ENCODE measurements at places on chromosomes 4 and X. TPM values are rescaled to one million over a fixed set of nuclear protein-coding genes. Genes with fewer than 3 reads are reported as not detected.

ZAR1 gene
- total RNA-seq: not detected

HSPA4L gene
- total RNA-seq: 3.8 TPM

HDX gene
- 1.9 TPM for total RNA-seq

XIAP gene
- 39.1 TPM for total RNA-seq

TRPC3 gene
- 2.5 TPM for total RNA-seq

TMEM128 gene
- total RNA-seq: 19.9 TPM

RASL11B gene
- 1.6 TPM for total RNA-seq

MAGEA10 gene
- total RNA-seq: not detected

GAGE2A gene
- total RNA-seq: not detected

- no peak overlapping the region for H3K27ac ChIP-seq
- peaks cover 4% of the 10 kb centered on the region for H3K27me3 ChIP-seq
- H3K4me1 ChIP-seq: peaks cover 10% of the 10 kb centered on the region
- no peak overlapping the region for H3K4me3 ChIP-seq
- DNase-seq: no peak
Observed at GRCh38 chrX:107700790-107701189, 72.5 kb downstream of the PRPS1 start.

DNA sequence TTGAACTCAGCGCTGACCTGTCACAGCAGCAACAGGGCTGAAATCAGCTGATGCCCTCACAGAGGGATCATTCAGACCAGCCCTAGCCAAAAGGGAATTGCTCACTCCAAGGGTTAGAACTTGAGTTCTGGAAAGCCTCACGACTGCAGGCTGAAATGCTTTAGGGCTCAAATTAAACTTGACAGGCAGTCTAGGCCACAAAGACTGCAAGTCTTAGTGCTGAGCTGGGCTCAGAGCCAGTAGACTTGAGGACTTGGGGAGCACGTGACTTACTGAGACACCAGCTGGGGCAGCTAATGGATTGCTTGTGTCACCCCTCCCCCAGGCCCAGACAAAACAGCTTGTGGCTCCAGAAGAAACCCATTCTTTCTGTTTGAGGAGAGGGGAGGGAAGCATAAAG is 119.0 kb upstream of the SLC6A14 start:
- no peak overlapping the region for H3K4me3 ChIP-seq
- no peak overlapping the region for H3K27ac ChIP-seq
- DNase-seq: no peak
- H3K27me3 ChIP-seq: no peaks in the 10 kb centered on the region
- H3K4me1 ChIP-seq: no peaks in the 10 kb centered on the region
- H3K36me3 ChIP-seq: no peaks in the 10 kb centered on the region

GRCh38 chr4:122099896-122100295 is 52.2 kb upstream of the BLTP1 start:
- no peak overlapping the region for H3K27ac ChIP-seq
- no peaks in the 10 kb centered on the region for H3K36me3 ChIP-seq
- no peak for DNase-seq
- H3K4me1 ChIP-seq: no peaks in the 10 kb centered on the region

- H3K27me3 ChIP-seq: no peaks in the 10 kb centered on the region
- no peak overlapping the region for H3K27ac ChIP-seq
- H3K36me3 ChIP-seq: no peaks in the 10 kb centered on the region
- no peak for DNase-seq
- no peaks in the 10 kb centered on the region for H3K4me1 ChIP-seq
Observed at GRCh38 chr4:97139791-97140190, 1003.5 kb downstream of the STPG2 start.

- peak overlapping the region; percentile 59 for H3K4me3 ChIP-seq
- peak overlapping the region; percentile 78 for H3K27ac ChIP-seq
- H3K27me3 ChIP-seq: no peaks in the 10 kb centered on the region
Observed at GRCh38 chrX:65679071-65679540, 11.7 kb downstream of the MSN start.

GRCh38 chr4:43782391-43782790 is 666.2 kb downstream of the KCTD8 start:
- no peak overlapping the region for H3K27ac ChIP-seq
- H3K36me3 ChIP-seq: no peaks in the 10 kb centered on the region
- H3K27me3 ChIP-seq: no peaks in the 10 kb centered on the region
- H3K4me3 ChIP-seq: no peak overlapping the region
- H3K4me1 ChIP-seq: no peaks in the 10 kb centered on the region

DNA sequence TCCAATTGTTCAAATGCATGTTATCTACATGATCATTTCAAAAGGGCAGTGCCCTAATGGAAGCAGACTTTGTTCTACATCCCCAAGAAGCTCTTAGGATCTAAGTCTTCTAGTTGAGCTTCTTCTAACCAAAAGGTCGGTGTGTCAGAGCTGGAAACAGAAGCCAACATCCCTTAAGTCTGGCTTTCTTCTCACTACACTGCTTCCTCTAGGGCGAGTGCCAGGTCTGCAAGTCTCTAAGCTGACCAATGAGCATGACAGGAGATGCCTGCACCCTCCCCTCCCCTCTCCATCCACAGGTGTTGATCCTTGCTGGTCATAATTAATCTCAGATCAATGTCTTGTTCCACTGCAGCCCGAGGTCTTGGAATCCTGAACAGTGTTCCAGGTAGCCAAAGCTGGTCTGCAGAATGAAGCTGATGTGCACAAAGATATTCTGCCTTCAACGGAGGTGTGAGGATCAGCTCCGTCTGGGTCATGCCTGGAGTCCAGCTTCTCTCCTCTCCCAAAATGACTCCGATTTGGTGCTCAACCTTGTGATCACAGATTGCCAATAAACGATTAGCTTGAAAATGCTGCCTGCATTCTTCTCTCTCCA is 44.1 kb downstream of the WDR1 start:
- no peak overlapping the region for H3K4me3 ChIP-seq
- H3K36me3 ChIP-seq: peaks cover 67% of the 10 kb centered on the region
- H3K27ac ChIP-seq: peak overlapping the region; percentile 31
- H3K27me3 ChIP-seq: no peaks in the 10 kb centered on the region
- no peak for DNase-seq

DNA sequence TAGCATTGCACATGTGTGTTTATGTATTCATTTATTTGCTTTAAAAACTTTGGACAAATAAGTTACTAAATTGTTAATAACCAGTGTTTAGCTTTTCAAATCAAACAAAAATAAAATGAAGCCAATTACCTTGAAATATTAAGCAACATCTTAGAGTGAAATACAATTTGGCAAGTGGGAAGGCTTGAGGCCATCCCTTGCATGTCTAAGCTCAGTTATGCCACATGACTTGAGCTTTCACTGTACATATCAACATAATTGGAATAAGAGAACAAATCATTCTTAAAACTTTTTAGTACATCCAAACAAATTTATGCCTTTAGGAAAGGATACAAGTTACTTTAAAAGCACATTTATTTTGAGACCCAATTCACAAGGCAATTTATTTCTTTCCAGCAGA is 640.6 kb downstream of the SPRY1 start:
- no peak overlapping the region for H3K27ac ChIP-seq
- H3K27me3 ChIP-seq: no peaks in the 10 kb centered on the region
- H3K4me3 ChIP-seq: no peak overlapping the region

DNA sequence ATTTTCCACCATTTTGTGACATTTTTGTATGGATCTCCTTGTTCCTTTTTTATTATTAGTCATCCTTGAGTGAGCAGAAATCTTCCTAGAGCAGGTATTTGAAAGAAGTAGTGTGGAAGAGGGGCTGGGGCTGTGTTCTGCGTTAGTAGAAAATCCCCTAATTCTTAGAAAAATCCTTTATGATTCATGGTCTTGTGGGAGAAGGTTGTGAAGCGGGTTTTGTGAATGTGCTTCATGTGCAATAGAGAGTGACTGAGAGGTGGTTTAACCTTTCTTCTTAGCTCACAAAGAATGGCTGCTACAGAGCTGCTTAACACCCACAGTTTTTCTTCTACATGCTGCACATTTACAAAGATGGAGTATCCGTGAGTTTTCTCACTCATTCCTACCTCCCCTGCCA is 220.5 kb downstream of the IDS start:
- no peak for DNase-seq
- peaks cover 17% of the 10 kb centered on the region for H3K4me1 ChIP-seq
- no peak overlapping the region for H3K4me3 ChIP-seq
- H3K27me3 ChIP-seq: no peaks in the 10 kb centered on the region

- no peaks in the 10 kb centered on the region for H3K27me3 ChIP-seq
- peaks cover 19% of the 10 kb centered on the region for H3K36me3 ChIP-seq
- peak overlapping the region; percentile 100 for H3K27ac ChIP-seq
- H3K4me3 ChIP-seq: peak overlapping the region; percentile 96
Observed at GRCh38 chr4:40058121-40058520, 1.5 kb downstream of the N4BP2 start.

DNA sequence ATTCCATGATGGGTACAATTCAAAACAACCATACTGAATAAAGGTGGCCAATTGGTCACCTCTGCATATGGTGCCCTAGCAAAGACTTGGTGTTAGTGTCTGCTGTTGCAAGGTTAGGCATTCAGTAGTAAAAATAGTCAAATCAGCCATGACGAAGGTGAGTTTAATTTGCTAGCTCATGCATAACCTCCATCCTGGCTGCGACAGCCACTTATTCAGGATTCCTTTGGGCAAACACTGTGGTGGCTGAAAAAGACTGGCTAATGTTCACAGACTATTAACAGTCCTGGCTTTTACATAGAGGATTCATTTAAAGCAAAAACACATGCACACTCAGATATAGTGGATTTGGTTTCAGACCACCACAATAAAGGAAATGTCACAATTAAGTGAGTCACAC is 34.8 kb upstream of the MAP9 start:
- no peak for DNase-seq
- no peaks in the 10 kb centered on the region for H3K36me3 ChIP-seq
- H3K27me3 ChIP-seq: peaks cover 5% of the 10 kb centered on the region
- H3K4me1 ChIP-seq: no peaks in the 10 kb centered on the region
- H3K27ac ChIP-seq: no peak overlapping the region

DNA sequence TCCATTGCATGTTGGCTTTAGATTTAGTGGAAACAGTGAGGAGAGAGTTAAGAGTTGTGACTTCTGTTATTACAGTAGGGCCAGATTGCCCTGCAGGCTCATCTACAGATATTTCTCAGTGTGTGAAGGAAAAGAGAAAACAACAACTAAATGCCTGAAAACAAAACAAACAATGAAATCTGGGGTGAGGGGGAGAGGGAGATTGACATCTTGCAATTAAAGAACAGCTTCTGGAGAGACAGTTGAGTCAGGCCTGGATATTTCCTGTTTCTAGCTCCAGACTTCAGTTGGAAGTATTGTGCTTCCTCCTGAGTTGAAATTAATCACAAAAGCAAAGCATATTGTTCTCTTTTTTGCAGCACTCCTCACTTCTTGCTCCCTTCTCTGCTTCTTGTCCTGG is 108.3 kb upstream of the SCML1 start:
- no peak for DNase-seq
- peaks cover 3% of the 10 kb centered on the region for H3K27me3 ChIP-seq
- H3K36me3 ChIP-seq: peaks cover 2% of the 10 kb centered on the region
- no peak overlapping the region for H3K4me3 ChIP-seq
- H3K4me1 ChIP-seq: peaks cover 9% of the 10 kb centered on the region
- no peak overlapping the region for H3K27ac ChIP-seq

GRCh38 chr4:168648929-168649328 is 152.1 kb downstream of the PALLD start:
- H3K4me1 ChIP-seq: no peaks in the 10 kb centered on the region
- no peak for DNase-seq
- peaks cover 21% of the 10 kb centered on the region for H3K27me3 ChIP-seq

DNA sequence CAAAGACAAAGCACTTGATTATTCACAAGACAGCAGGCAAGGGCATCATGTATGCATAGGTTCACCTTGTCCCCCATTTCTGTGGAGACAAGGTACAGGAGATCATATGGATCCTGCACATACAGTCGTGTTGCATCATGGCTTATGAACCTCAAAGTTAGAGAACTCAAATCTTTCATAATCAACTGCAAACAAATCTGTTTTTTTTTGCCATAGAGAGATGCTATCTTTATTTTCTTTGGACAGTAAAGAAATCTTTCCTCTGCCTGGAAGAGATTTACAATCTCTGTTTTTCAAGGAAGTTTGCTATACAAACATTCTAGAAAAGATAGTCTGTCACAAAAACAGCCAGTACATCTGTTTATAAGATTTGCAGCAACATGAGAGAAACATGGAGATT is 578.8 kb downstream of the ANKRD50 start:
- H3K27me3 ChIP-seq: no peaks in the 10 kb centered on the region
- no peak overlapping the region for H3K4me3 ChIP-seq
- H3K27ac ChIP-seq: no peak overlapping the region
- H3K36me3 ChIP-seq: peaks cover 2% of the 10 kb centered on the region
- H3K4me1 ChIP-seq: no peaks in the 10 kb centered on the region
- DNase-seq: no peak

- DNase-seq: no peak
- H3K36me3 ChIP-seq: peaks cover 18% of the 10 kb centered on the region
- H3K4me3 ChIP-seq: no peak overlapping the region
- no peaks in the 10 kb centered on the region for H3K27me3 ChIP-seq
Observed at GRCh38 chr4:78592088-78592783, 40.7 kb downstream of the ANXA3 start.

DNA sequence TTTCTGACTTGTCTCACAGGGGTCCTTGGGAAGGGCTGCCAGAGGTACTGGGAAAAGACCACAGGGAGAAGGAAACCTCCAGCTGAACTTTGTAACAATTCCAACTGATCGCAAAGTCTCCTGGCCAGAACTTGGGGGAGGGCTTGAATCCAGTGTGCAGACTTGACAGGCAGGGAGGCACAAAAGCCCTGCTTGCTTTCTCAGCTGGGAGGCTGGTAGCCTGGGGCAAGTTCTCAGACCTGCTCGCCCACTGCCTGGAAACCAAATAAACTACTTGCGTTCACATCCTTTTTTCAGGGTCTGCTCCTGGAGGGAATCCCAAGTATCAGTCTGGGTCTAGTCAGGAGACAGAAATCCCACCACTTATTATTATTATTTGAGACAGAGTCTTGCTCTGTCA is 48.0 kb upstream of the CASK start:
- no peak for DNase-seq
- H3K4me1 ChIP-seq: no peaks in the 10 kb centered on the region
- no peak overlapping the region for H3K27ac ChIP-seq
- H3K4me3 ChIP-seq: no peak overlapping the region
- no peaks in the 10 kb centered on the region for H3K36me3 ChIP-seq

- no peaks in the 10 kb centered on the region for H3K4me1 ChIP-seq
- no peak for DNase-seq
- H3K4me3 ChIP-seq: no peak overlapping the region
- no peaks in the 10 kb centered on the region for H3K27me3 ChIP-seq
- no peak overlapping the region for H3K27ac ChIP-seq
- no peaks in the 10 kb centered on the region for H3K36me3 ChIP-seq
Observed at GRCh38 chr4:32890398-32890797, 2170.2 kb downstream of the PCDH7 start.

GRCh38 chr4:38084877-38085711 is 124.9 kb downstream of the PTTG2 start:
- H3K27ac ChIP-seq: no peak overlapping the region
- H3K27me3 ChIP-seq: no peaks in the 10 kb centered on the region
- peaks cover 8% of the 10 kb centered on the region for H3K4me1 ChIP-seq
- DNase-seq: no peak
- no peak overlapping the region for H3K4me3 ChIP-seq

DNA sequence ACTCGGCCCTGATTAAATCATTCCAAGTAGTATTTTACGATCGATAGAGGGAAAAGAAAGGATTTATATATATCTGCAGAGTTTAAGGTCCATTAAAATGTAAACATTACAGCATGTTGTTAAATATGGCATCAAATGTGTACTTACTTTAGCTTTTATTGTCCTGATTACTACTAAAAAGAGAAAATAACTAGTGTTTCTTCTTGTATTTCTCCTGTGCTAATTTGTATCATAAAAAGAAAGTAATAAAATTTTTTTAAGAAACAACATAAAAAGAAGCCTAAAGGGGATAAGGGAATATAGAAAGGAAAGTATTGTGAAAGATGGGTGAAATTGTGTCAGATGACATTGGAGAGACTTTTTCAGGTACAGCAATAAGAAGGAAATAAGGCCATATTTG is 300.3 kb upstream of the ARSJ start:
- peaks cover 2% of the 10 kb centered on the region for H3K27me3 ChIP-seq
- no peaks in the 10 kb centered on the region for H3K4me1 ChIP-seq
- DNase-seq: no peak
- H3K36me3 ChIP-seq: no peaks in the 10 kb centered on the region

Data from activated T-helper 1 cell treated with anti-CD3 and anti-CD28 coated beads, Interleukin-12 subunit alpha, Interleukin-12 subunit beta, Interleukin-2, Interleukin-4 antibody, amounts not matched to agents 30 ng/mL and 10 ng/mL and 1 ng/mL, durations not matched to agents 14 hours and 24 hours and 36 hours (primary cell).